Stomach (tissue), 19 donors: ENCODE measurements at places on chromosomes 3 and 15.

- H3K4me3 ChIP-seq = no peak overlapping the region
- no peaks in the 10 kb centered on the region for H3K27me3 ChIP-seq
- H3K36me3 ChIP-seq = no peaks in the 10 kb centered on the region
- H3K4me1 ChIP-seq = peaks cover 24% of the 10 kb centered on the region
Observed at GRCh38 chr15:95469496-95470000, 861.0 kb upstream of the NR2F2 start.

- DNase-seq = no peak
- H3K4me3 ChIP-seq = no peak overlapping the region
- H3K4me1 ChIP-seq = no peaks in the 10 kb centered on the region
- H3K27me3 ChIP-seq = no peaks in the 10 kb centered on the region
- no peaks in the 10 kb centered on the region for H3K36me3 ChIP-seq
- H3K27ac ChIP-seq = no peak overlapping the region
Observed at GRCh38 chr3:12345584-12346494, 57.0 kb downstream of the PPARG start.

- no peaks in the 10 kb centered on the region for H3K36me3 ChIP-seq
- peak overlapping the region; percentile 41 for H3K4me3 ChIP-seq
- H3K27ac ChIP-seq = no peak overlapping the region
- DNase-seq = no peak
- peaks cover 5% of the 10 kb centered on the region for H3K4me1 ChIP-seq
Observed at GRCh38 chr3:180036092-180036670, 556 bp downstream of the PEX5L start.

DNA sequence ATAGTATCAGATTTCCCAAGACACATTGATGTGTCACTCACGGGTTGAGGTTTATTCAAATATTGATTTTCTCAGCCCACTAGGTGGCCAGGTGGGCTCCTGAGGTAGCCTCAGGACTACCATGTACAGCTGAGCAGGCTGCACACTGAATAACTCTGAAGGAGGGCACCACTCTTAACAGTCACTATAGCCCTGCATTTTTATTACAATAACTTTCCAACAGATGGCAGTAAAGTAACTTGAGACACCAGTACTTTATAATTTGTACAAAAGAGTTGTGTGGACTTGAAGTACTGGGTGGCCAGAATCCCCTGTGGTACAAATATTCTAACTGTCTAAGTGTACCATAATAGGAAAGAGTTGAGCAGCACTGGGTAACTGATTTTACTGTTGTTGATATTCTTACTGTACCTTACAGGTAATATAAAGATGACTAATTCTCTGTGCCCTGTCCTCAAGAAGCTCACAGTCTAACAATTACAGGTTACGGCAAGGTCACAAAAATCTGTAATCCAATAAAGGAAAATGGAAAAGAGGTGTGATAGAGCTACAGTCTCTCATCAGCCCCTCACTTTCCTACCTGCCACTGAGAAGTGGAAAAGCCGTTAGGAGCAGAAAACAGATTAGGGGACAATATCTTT is 76.0 kb downstream of the ETFA start:
- peaks cover 9% of the 10 kb centered on the region for H3K36me3 ChIP-seq
- H3K4me1 ChIP-seq = peaks cover 24% of the 10 kb centered on the region
- no peak overlapping the region for H3K4me3 ChIP-seq
- H3K27me3 ChIP-seq = no peaks in the 10 kb centered on the region
- no peak overlapping the region for H3K27ac ChIP-seq

GRCh38 chr3:12180218-12180617 is 21.5 kb upstream of the TIMP4 start:
- peak overlapping the region; percentile 24 for H3K27ac ChIP-seq
- H3K36me3 ChIP-seq = no peaks in the 10 kb centered on the region
- H3K27me3 ChIP-seq = no peaks in the 10 kb centered on the region

- H3K4me3 ChIP-seq = peak overlapping the region; percentile 76
- peak overlapping the region; percentile 67 for H3K27ac ChIP-seq
- peak; percentile 66 for DNase-seq
- H3K36me3 ChIP-seq = peaks cover 35% of the 10 kb centered on the region
Observed at GRCh38 chr15:43749690-43750345, 3.6 kb downstream of the PDIA3 start.

- H3K36me3 ChIP-seq = peaks cover 10% of the 10 kb centered on the region
- no peak overlapping the region for H3K27ac ChIP-seq
- no peaks in the 10 kb centered on the region for H3K27me3 ChIP-seq
- no peaks in the 10 kb centered on the region for H3K4me1 ChIP-seq
- no peak overlapping the region for H3K4me3 ChIP-seq
- no peak for DNase-seq
Observed at GRCh38 chr15:72141171-72142084, 23.2 kb downstream of the SENP8 start.

GRCh38 chr3:194431554-194431953 is 32.5 kb upstream of the GP5 start:
- H3K36me3 ChIP-seq = peaks cover 46% of the 10 kb centered on the region
- H3K27ac ChIP-seq = no peak overlapping the region
- no peak overlapping the region for H3K4me3 ChIP-seq
- DNase-seq = no peak
- no peaks in the 10 kb centered on the region for H3K27me3 ChIP-seq

GRCh38 chr3:79247725-79248043 is 520.1 kb downstream of the ROBO1 start:
- peaks cover 19% of the 10 kb centered on the region for H3K4me1 ChIP-seq
- no peaks in the 10 kb centered on the region for H3K36me3 ChIP-seq
- no peak overlapping the region for H3K27ac ChIP-seq
